ENCODE measurements at places on chromosomes 2 and 18. TPM values are rescaled to one million over a fixed set of nuclear protein-coding genes. Genes with fewer than 3 reads are reported as not detected.

TTC39C gene
- 28.8 TPM for total RNA-seq

ARPC2 gene
- total RNA-seq, result 507 TPM

DNA sequence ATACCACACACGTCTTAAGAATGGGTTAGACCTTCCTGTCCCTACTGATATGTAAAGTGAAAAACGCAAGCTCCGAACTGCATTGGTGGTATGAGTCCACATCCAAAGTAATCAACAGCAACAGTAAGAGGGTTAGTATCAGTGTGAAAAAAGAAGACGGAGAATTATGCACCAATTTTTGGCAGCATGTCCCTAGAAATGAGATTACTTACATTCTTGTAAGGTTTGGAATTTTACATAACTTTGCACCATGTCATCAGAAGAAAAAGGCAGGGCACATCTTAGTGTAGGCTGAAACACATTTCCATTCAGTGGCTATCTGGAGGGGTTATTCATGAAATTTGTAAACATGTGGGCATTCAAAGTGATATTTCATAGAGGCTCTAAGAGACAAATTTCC, 88.2 kb downstream of the LONRF2 start:
- no peak for DNase-seq

GRCh38 chr2:27973592-27973991, 83.1 kb downstream of the BABAM2 start:
- DNase-seq, result no peak

DNA sequence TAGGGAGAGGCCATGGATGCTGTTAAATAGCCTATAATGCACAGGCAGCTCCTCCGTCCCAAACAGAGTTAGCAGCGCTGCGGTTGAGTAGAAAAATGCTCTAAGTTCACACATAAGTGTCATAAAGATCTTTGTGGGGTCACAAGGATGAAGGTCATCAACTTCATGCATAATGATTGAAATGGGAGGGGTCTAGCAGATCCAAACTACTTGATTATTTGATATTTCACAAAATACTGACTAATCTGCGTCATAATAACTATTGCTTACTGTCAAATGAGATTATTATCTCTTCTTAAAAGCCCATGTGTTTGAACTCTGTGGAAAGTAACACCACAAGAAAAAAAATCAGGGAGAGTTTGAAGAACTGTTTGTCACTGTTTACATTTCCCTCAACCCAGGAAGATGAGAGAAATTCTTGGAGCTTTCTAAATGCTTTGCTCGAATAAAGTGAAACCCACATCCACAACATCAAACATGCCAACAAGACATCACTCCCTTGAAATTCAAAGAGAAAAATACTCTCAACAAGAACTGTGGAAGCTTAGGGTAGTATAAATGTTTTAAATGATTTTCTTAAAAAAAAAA, 50.5 kb upstream of the CREB1 start:
- DNase-seq, result no peak

DNA sequence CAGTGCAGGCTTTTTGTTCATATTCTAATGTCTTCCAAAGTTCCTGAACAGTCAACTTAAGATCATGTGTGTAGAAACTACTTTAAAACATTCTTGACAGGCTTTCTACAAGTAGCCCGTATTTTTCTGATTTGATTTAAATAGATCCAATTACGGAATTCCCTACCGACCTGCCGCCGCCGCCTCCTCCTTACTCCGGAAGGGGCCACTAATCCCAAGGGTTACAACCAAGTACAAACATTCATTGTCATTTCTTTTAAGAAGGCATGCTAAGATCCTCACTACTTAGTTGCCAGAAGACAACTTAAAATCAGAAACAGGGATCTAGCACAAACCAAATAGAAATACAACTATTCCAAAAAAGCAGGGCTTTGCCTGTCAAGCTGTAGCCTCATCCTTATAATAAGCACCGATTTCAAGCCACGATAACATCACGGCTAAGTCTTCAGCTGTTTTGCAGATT, 784 bp downstream of the WDR33 start:
- DNase-seq, result no peak

All from activated T-helper 1 cell treated with anti-CD3 and anti-CD28 coated beads, Interleukin-12 subunit alpha, Interleukin-12 subunit beta, Interleukin-2, Interleukin-4 antibody, amounts not matched to agents 30 ng/mL and 10 ng/mL and 1 ng/mL, durations not matched to agents 14 hours and 24 hours and 36 hours (primary cell).